Lower leg skin (tissue), 4 donors: ENCODE measurements at places on chromosomes 1 and 21. TPM values are rescaled to one million over a fixed set of nuclear protein-coding genes. Genes with fewer than 3 reads are reported as not detected.

Gene FAM163A
- total RNA-seq, result not detected

Gene UBL4B
- total RNA-seq, result 3.0 TPM

Gene GOLT1A
- not detected for total RNA-seq

GRCh38 chr1:85275701-85276214, 674 bp downstream of the BCL10 start:
- no peak for DNase-seq

Gene ZNF697
- 3.6 TPM for total RNA-seq

Gene RYR2
- 0.97 TPM for total RNA-seq

DNA sequence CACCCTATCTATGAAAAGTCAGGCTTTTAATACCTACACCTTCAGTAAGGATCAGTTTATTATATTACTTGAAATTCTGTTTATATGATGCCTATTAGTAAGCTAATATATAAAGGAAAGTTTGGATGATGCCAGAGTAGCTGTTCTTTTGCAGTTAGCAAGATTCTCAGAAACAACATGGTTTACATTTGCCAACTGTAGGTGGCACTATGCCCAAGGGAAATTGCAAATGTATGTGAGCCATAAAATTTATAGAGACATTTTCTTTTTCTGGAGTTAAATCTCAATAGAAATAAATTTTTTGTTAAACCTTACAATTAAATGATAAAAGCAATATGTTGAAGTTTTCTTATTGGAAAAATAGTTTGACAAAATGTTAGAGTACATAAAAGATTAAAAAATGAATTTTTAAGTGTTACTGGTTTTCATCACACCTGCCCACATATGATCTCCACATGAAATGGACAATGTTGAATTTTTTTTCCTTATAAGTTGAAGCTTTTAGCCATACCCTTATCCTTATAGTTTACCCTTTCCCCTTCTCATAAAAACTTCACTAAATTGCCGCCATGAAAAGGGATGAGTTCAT, 32.1 kb upstream of the EPHX4 start:
- DNase-seq, result no peak

- no peak for DNase-seq
These were observed 75.4 kb downstream of the DPT start for GRCh38 chr1:168653567-168653966.

Gene HAO2
- 0.30 TPM for total RNA-seq

Gene CENPL
- total RNA-seq, result 3.4 TPM

DNA sequence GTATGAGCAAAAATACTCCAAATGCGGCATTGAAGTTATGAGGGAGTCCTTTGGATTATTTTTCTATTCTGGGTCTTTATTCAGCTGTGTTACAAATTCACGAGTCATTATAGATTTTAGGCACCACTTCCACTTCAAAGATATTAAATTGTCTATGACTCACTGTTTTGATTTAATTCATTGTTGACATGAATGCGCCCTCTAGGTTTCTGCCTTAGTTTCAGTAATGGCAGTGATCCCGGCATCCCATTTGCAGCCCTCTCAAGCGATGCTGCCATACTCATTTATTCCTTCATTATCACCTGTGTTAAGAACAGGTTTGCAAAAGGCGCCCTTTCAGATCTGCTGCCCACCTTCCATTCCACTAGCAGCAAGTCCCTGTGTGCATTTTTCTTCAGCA, 14.0 kb downstream of the RSPO1 start:
- DNase-seq, result no peak

DNA sequence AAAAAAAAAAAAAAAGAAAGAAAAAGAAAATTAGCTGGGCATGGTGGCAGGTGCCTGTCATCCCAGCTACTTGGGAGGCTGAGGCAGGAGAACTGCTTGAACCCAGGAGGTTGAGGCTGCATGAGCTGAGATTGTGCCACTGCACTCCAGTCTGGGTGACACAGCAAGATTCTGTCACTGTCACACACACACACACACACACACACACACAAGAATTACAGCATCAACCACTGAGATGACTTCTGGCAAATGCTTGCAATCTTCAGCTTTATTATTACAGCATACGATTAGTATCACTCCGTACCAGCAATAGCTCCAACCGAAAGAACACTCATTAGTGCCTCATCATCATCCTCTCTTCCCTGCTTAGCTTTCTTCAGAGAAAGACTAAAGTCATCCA, 4.6 kb downstream of the ORC1 start:
- DNase-seq, result no peak

Gene TRAF5
- 1.6 TPM for total RNA-seq

- no peak for DNase-seq
These were observed 282.5 kb upstream of the PLXNA2 start for GRCh38 chr1:208526613-208527125.

Gene URB1
- total RNA-seq, result 23.3 TPM

- DNase-seq, result no peak
These were observed 45.1 kb downstream of the TRIM11 start for GRCh38 chr1:228361314-228362140.
